ENCODE measurements at places on chromosomes 11 and 22. TPM values are rescaled to one million over a fixed set of nuclear protein-coding genes. Genes with fewer than 3 reads are reported as not detected.

DNA sequence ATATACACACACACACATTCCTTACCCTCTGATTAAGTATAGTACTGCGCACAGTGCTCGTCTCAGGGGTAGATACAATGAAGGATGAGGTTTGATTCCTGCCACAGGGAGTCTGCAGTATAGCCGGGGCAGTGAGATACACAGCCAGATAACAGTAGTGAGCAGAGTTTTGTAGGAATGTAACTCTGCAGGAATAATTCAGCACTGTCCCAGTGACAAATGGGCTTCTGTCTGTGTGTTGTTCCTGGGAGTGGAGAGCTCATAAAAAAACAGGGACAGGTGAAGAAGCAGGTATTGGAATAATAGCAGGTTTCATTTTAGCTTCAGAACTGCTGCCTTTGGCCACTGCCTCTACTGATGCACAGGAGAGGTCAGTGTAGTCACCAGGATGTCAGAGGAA lies 85.3 kb upstream of the OR9Q1 start:
- DNase-seq = no peak

The OR8D4 gene
- total RNA-seq = 0.24 TPM

GRCh38 chr11:76041208-76041607 lies 165.1 kb downstream of the WNT11 start:
- DNase-seq = no peak

DNA sequence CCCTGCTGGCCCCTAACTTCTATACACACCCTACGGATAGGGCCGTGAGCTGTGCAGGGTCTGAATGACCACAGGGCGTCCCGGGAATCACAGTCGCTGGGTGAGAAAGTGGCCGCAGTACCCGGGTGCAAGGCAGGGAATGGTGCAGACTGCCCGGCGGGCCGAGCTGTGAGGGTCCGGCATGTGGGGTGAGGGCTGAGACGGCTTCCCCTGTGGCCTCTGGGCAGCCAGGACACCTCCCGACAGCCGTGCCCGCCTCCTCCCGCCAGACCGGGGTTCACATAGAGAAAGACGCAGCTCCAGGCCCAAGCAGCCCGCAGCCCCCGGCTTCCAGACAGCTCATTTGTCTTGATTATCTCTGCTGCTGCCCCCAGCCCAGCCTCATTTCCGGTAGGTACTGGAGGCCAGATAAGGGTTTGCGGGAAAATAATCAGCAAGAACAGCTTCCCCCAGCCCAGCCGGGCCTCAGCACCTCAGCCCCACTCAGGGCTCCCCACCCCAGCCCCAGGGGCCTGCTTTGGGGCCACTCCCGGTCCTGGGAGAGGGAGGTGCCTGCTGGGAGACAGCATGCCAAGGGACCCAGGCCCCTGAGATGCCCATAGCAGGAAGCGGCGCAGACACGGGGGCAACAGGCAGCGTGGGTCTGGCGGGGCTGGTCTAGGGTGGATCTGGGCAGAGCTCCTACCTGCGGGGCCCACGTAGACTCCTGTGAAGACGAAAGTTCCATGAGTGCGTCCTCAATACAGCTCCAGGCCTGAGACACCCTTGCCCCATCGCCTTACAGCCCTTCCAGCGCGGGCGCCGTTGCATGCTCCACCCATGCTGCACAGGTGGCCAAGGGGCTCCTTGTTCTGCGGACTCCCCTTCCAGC lies 123.1 kb downstream of the BRD1 start:
- DNase-seq = no peak

DNA sequence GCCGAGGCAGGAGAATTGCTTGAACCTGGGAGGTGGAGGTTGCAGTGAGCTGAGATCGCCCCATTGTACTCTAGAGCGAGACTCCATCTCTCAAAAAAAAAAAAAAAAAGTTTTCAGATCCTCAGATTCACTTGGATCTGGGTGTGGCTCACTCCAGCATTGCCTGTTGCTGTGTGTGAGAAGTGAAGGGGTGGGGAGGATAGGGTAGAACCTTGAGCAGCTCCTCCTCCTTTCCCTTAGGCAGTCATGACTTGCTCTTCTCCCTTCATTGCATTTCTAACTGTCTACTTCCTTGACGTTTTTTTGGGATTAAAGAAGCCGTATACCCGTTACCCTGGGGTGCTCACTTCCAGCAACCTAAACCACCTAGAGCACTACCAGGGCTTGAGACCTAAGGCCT lies 63.1 kb upstream of the YWHAH start:
- no peak for DNase-seq

The SSTR3 gene
- 5.0 TPM for total RNA-seq

The NRGN gene
- total RNA-seq = 7.0 TPM

GRCh38 chr22:46911346-46911745 lies 148.9 kb downstream of the TBC1D22A start:
- no peak for DNase-seq

The FOLH1 gene
- not detected for total RNA-seq

DNA sequence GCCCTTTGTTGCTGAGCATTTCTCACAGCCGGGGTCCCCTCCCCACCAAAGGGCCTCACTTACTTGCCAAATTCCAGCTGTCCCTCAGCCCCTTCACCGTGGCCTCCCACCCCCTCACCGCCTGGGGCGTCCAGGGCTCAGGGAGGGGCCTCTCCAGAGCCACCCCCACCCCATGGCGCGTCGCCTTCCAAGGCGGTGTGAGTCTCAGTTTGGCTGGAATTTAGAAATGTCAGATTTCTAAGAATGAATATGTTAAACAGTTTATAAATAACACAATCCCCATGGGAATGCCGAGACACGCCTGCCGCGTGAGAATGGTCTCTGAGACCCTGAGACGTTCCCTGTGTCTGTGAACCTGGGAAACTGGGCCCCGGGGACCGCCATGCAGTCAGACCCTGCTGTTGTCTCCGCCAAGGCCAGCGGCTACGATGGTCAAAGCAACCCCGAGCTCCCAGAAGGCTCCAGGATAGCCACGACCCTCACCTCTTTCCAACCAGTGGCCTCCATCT lies 28.9 kb downstream of the CELSR1 start:
- DNase-seq = no peak

- no peak for DNase-seq
Observed at GRCh38 chr11:63667995-63668795, 3.0 kb downstream of the ATL3 start.

- DNase-seq = no peak
Observed at GRCh38 chr11:102421261-102421660, 31.3 kb downstream of the TMEM123 start.

GRCh38 chr11:69275178-69275577 lies 18.8 kb upstream of the MYEOV start:
- no peak for DNase-seq

DNA sequence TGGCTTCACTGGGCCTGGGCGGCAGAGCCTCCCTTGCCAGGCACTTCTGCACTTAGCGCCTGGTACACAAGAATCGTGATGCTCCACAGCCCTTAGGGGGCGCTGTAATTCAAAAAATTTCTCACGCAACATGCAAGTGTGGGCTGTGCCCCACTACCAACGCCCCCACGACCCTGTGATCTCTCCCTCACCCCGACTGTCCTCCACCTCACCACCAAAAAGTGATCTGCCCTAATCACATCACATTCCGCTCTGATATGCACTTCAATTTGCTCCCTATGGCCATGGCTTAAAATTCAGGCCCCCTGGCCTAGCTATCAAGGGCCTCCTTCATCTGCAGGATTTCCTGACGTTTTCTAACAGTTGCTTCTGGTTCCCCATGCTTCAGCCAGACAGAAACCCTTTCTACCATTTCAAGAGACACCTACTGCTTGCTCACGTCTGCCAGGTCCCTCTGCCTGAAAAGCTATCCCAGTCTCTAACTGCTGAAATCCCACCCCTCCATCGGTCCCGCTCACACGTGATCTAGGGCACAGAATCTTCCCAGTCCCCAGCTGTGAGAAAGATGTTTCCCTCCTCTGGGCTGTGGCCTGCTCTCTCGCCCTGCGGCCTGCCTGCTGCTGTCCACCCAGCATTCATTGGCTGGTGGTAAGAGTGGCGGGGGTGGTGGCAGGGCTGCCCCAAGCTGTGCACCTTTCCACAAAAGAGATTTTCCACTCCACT lies 27.9 kb upstream of the LRRC32 start:
- DNase-seq = no peak

The C11orf87 gene
- total RNA-seq = not detected

- DNase-seq = no peak
Observed at GRCh38 chr22:39439170-39439569, 17.6 kb upstream of the MGAT3 start.

DNA sequence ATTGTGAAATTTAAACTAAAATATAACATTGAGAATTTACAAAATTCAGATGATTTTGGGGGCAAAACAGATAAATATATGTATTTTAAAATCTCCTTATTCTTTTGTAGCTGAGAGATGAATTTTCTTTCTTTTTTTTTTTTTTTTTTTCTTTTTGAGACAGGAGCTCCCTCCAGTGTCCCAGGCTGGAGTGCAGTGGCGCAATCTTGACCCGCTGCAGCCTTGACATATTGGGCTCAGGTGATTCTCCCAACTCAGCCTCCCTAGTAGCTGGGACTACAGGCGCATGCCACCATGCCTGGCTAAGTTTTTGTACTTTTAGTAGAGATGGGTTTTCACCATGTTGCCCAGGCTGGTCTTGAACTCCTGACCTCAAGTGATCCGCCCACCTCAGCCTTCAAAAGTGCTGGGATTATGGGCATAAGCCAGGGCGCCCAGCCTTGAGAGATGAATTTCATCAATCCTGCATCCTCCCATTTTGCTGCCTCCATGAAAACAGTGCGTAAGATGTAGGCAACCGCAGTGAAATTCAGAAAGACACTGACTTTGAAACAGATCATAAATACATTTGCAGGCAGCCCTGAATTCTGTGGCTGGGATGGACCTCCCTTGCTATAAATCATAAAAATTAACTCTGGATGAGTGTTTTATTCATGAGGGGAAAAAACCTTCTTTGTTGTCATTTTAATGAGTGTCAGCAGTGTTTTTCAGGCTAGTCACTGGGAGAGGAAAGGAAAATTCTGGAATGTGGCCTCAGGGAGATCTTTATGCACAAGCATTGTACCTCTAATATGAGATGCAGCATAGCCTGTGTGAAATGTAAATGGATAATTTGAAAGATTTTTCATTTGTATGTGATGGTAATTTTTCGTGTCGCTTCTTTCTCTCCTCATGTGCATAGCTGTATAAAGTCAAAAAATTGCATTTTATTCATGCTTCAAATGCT lies 14.4 kb downstream of the ELMOD1 start:
- DNase-seq = no peak

GRCh38 chr22:33896154-33896553 lies 24.1 kb downstream of the LARGE1 start:
- DNase-seq = no peak

The OR2AG2 gene
- not detected for total RNA-seq

GRCh38 chr11:34585304-34585734 lies 35.6 kb upstream of the EHF start:
- no peak for DNase-seq

DNA sequence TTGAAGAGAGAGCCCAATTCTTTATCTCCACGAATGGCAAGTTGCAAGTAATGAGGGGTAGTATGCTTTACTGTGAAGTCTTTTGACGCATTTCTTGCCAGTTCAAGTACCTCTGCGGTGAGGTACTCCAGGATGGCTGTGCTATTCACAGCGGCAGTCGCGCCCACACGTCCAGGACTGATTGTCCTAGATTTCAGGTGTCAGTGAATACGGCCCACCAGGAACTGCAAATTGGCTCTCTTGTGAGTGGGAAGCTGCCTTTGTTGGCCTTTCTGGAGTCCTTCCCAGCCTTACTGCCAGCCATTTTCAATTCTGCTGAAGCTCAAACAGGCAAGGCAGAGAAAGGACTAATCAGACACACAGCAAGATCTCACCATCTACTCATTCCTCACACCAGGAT lies 8.5 kb downstream of the PPFIA1 start:
- no peak for DNase-seq

The GLYATL2 gene
- not detected for total RNA-seq

The BRMS1 gene
- 32.2 TPM for total RNA-seq

DNA sequence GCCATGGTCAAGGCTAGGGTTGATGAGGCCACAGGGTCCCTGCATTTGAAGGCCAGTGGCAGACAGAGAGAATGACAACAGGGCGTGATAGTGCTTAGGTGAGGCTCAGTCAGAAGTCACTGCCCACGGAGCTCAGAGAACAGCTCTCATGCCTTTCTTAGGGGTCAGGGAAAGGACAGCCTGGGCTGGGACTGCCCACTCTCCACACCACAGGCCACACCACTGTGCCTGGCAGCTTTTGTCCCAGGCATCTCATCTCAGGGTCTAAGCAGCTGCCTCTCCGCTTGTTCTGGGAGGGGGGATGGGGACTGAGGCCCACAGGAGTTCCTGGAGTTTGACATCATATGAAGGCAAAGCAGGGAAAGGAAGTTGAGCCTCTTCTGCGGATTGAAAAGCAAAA lies 150.2 kb upstream of the B3GAT1 start:
- DNase-seq = no peak

The ACCS gene
- 32.4 TPM for total RNA-seq

GRCh38 chr11:86182976-86183584 lies 61.5 kb upstream of the EED start:
- DNase-seq = no peak

DNA sequence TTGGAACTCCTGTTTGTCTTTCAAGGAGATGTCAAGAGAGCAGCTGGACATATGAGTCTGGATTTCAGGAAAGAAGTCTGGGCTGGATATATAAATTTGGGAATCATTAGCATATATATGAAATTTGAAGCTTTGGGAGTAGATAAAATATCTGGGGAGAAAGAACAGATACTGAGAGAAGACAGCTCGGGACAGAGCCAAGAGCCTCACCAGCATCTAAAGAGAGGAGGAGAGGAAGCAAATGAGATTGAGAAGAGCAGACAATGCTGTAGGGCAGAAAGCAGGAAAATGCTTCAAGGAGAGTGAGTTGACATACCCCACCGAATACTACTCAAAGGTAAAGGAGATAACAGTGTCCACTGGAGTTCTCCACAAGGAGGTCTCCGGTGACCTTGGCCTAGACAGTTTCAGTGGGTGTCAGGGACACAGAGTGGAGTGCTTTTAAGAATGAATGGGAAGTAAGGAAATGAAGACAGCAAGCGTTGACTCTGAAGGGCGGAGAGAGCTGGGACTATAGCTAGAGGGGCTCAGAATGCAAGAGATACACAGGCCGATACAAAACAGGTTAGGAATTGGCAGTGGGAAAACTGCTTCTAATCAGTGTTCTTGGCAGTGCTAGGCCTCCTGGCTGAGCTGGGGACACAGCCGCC lies 862 bp downstream of the APBB1 start:
- DNase-seq = no peak

DNA sequence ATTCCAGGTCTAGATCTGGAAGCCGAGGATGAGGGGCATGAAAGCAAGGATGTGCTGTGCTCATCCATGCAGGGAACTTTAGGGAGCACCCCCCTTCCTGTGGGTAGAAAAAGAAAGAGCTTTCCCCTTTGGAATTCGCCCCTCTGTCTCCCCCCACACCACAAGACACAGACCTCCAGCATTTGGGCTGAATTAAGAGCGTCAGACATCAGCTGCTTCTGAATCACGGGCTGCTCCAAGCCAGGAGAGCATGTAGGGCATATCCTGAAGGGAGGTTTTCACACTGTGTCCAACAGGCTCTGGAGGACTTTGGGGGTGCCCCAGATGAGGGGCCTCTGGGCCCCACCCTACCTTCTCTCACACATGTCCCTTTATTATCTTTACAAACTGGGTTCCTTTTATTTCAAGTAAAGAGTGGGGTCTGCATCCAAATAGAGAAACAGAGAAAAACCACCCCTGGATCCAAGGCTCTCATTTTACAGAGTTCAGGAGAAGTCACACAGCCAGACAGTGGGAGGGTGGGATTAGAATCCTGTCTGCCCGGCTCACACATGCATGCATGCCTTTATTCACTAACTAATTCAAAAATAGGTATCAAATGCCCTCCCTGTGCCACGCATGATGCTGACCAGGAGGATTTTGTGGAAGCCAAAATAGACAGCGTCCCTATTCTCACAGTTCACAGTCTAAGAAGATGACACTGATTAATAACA lies 52.8 kb downstream of the LRRC32 start:
- peak; percentile 10 for DNase-seq

The CHRDL2 gene
- total RNA-seq = not detected

GRCh38 chr11:73995247-73995646 lies 12.6 kb upstream of the UCP2 start:
- DNase-seq = no peak

Data from ovary (tissue), 10 donors.